ENCODE measurements at places on chromosomes 2 and 18.

- peak; percentile 83 for DNase-seq
Observed at GRCh38 chr2:230660294-230661060, 52.2 kb upstream of the CAB39 start.

GRCh38 chr2:104741860-104742259 lies 112.1 kb upstream of the POU3F3 start:
- no peak for DNase-seq

DNA sequence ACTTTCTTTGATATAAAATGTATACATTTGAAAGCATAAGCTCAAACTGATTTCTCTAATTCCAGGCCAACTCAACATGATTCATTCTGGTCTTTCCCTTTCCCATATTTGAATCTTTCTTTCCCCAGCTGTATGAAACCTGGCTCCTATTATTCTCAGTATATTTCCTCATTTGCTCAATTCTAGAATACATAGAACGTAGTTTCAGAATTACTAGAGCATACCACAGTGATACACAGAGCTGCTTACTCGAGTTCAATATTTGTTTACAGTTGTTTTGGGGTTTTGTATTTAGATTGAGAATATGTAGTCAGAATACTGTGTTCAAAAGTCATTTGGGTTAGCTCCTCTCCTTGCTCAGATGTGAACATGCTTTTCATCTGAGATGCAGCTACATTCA lies 43.0 kb downstream of the TNFRSF11A start:
- no peak for DNase-seq

DNA sequence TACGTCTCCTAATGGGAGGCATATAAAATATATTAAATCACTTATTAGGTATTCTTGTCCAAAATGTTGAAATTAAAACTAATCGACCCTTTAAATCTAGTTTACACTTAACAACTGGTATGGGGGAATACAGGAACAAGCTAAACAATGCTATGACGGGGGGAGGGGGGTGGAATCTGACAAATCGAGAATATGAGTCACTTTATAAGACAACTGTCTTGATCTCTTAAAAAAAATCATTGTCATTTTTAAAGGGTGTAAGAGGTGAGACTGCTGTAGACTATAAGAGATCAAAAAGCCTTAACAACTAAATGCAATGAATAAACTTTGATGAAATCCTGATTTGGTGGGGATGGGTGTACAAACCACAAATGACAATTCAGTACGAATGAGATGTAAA lies 6.0 kb downstream of the MAP3K2 start:
- no peak for DNase-seq

GRCh38 chr2:28949190-28949589 lies 31.9 kb upstream of the TOGARAM2 start:
- DNase-seq = no peak

GRCh38 chr2:119352357-119352756 lies 14.3 kb downstream of the C2orf76 start:
- DNase-seq = no peak
